NCI-H510A (cell line): ENCODE measurements at places on chromosomes 3 and 15.

DNA sequence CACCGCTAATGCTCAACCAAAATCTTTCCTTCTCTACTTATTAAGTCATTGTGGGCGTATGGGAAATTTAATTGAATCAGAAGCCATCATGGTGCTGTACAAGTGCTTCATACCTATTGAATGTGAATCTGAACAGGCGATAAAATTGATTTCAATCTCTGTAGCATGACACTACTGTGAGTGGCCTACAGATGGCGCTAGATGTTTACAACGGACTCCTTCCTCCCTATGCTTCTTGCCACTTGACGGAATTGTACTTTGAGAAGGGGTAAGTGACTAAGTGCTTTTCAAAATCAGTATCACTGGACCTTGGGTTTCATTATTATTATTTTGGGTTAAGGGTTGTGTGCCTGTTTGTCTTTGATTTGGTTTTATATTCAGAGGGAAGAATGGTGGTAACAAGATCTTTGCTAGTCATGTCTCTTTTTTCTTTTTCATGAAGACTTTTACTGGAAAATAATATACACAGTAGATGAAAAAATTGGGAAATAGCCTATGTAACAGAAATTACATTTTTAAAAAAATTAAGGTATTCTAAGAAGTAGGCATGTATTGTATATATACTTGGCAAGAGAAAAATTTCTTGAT, 35.4 kb downstream of the ACP3 start:
- DNase-seq: no peak

DNA sequence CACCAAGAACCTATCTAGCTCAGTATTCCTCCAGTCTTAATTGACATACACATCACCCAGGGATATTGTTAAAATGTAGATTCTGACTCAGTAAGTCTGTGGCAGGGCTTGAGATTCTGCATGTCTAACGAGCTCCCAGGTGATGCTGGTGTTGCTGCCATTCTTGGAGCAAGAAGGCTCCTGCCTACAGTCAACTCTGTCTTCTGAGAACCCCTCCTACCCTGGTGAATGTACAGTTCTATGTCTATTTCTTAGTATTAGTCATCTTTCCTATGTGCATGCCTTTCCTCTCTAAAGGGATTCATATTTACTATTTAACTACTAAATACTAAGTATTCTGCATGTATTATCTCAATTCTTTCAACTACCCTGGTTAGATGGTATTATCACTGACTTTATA, 268.7 kb downstream of the EDEM1 start:
- DNase-seq: no peak

- no peak for DNase-seq
Measured at GRCh38 chr15:67240235-67241131, 14.0 kb downstream of the AAGAB start.

GRCh38 chr3:31285833-31286486, 246.8 kb upstream of the STT3B start:
- no peak for DNase-seq

DNA sequence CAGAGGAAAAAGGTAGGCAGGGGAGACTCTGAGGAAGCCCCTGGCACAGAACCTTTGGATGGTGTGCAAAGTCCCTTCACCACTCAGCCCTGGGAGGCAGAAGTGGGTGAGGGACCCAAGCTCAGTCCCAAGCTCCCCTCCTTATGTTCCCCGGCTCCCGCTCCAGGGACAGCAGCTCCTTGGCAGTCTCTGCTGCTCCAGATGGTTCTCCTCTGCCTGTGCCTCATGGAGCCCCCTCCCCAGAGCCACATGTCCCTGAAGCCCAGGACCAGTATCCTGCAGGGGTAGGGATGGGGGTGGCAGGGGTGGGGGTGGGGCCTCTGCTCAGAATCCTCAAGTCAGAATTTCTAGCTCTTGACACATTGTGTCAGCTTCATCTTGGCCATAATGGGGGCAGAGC, 8.0 kb upstream of the CAMKV start:
- DNase-seq: no peak

- no peak for DNase-seq
Measured at GRCh38 chr3:151347432-151347831, 18.1 kb upstream of the P2RY13 start.

GRCh38 chr15:70258369-70259027, 160.8 kb upstream of the TLE3 start:
- no peak for DNase-seq

DNA sequence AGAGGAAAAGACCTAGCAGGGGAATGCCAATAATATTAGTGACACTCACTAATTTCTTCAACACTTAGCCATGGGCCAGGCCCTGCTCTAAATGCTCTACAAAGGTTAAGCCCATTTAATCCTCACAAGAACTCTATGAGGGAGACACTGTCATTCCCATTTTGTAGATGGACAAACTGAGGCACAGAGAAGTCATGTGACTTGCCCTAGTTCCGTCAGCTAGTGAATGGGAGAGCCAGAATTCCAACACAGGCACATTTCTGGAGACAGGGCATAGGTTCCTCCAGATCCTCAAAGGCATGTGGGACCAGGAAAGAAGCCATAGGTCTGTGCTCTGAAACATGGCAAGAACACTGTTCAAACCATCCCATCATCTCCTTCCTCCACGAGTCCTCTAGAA, 31.5 kb downstream of the LOXL1 start:
- DNase-seq: no peak

DNA sequence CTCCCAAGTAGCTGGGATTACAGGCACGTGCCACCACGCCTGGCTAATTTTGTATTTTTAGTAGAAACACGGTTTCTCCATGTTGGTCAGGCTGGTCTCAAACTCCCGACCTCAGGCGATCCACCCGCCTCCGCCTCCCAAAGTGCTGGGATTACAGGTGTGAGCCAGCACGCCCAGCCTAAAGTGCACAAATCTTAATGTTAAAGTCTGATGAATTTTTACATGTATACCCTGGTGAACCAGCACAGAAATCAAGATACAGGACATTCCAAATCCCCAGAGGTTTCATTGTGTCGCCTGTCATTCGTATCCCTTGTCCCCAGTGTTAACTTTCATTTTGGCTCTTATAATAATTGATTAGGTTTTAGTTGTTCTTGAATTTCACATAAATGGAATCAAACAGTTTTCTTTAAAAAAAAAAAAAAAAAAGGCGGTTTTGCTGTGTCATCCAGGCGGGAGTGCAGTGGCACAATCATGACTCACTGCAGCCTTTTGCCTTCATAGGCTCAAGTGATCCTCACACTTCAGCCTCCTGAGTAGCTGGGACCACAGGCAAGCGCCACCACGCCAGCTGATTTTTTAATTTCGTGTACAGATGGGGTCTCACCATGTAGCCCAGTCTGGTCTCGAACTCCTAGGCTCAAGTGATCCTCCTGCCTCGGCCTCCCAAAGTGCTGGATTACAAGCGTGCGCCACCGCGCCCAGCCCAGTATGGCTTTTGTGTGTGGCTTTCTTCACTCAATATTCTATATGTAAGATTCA, 1.5 kb upstream of the TM4SF19 start:
- DNase-seq: no peak

DNA sequence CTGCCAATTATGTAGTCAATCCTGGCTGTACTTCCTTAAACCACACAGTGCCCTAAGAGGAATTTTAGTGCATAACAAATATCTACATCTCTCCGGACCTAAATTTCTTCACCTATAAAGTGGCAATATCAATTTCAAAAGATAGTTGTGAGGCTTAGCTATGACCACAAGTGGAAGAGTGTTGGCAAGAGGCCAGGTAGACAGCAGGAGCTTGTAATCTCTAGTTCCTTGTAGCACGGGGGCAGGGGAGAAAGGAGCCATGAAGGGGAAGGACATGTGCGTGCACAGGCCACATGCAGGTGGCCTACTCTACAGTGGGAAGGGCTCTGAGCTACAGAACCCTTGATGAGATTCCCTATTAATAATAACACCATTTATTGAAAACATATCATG, 269.7 kb downstream of the ABHD5 start:
- peak; percentile 32 for DNase-seq

DNA sequence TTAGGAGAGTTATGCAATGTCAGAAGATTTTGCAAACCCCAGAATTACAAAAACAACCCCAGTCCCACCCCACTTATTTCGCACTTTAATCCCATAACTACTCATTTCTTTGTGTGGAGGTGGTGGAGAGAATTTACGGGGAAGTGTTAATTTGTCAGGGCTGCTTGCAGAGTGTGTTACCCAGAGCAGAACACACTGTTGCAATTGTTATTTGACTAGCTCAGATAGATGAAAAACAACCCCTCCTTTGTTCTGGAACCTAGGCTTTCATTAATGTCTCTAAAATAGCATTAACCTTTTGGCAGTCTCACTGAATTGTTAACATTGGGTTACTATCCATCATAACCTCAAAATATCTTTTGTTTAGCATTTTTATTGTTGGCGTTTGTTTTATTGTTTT, 55.8 kb upstream of the MINAR1 start:
- DNase-seq: no peak

DNA sequence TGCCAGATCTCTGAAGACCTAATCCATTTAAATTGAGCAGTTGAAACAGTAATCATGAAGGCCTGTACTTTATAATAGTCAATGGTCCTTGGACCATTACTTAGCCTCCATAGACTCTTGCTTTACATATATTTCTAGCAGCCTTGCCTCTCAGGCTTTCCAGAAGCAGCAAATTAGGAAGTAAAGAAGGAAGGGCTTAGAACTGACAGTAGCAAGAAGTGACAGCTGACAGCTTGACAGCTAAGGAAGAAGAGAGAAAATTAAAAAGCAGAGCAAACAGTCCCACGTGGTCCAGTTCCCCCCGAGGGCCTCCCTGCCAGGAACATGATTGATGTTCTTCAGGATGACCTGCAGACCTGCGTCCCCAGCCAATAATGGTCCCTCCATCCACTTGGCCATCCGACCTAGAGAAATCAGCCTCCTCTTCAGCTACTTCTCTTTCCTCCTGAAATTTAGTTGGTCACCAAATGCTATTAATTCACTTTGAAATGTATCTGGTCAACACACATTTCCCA, 15.0 kb upstream of the PSMD6 start:
- no peak for DNase-seq

- no peak for DNase-seq
Measured at GRCh38 chr3:161443921-161444693, 52.5 kb upstream of the OTOL1 start.

DNA sequence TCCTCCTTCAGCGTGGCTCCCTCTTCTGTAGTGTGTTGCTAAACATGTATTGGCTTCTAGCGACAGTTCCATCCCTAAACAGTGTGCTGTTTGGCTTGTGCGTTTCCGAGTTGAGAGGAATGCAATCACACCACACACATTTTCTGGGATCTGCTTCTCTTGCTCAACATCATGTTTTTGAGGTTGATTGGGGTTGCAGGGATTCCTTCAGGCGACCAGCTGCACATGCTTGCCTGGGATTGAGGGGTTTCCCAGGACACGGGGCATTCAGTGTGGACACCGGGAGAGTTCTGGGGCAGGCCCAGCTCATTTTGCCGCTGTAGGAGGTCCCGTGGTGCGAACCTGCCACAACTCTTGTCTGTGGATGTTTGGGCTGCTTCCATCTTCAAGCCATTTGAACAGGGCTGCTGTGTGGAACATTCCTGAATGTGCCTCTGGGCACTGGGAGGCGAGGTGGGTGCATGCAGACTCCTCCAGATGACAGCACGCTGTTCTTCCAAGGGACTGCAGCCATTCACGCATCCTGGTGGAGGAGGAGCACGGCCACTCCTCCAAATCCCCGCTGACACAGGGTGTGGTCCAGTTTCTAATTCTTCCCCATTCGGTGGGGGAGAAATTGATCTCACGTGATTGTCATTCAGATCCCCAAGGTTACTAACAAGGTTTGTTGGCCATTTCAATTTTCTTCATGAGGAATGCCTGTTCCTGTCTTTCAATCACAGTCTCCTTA, 82.8 kb downstream of the PLXNA1 start:
- no peak for DNase-seq

DNA sequence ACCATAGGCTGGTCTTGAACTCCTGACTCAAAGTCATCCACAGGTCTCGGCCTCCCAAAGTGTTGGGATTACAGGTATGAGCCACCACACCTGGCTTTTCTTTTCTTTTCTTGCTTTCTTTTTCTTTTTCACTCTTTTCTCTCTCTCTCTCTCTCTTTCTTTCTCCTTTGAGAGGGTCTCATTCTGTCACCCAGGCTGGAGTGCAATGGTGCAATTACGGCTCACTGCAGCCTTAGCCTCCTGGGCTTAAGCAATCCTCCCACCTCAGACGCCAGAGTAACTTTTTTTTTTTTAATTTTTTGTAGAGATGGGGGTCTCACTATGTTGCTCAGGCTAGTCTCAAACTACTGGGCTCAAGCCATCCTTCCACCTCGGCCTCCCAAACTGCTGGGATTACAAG, 133.1 kb upstream of the UBE2E1 start:
- no peak for DNase-seq

- DNase-seq: no peak
Measured at GRCh38 chr15:34941185-34941698, 28.3 kb downstream of the AQR start.

GRCh38 chr15:69887553-69887952, 210.2 kb downstream of the TLE3 start:
- no peak for DNase-seq

DNA sequence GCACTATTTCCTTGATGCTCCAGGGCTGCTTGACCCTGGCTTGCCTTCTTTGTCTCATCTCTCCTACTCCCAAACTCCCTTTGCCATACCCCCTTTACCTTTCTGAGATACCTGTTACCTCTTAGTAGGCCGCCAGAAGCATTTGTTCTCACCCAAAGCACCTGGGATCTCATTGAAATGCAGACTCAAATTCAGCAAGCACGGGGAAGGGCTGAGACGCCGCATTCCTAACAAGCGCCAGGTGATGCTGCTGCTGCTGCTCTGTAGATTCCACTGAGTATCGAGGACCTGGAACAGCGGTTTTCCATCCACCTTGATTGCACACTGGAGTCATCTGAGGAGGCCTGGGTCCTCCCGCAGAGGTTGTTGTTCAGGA, 91.8 kb downstream of the TMEM266 start:
- DNase-seq: no peak

- DNase-seq: no peak
Measured at GRCh38 chr3:168570404-168571155, 474.9 kb upstream of the GOLIM4 start.

- DNase-seq: no peak
Measured at GRCh38 chr3:46261926-46262594, 19.8 kb downstream of the CCR3 start.

- DNase-seq: no peak
Measured at GRCh38 chr3:154061001-154061370, 60.2 kb upstream of the ARHGEF26 start.

DNA sequence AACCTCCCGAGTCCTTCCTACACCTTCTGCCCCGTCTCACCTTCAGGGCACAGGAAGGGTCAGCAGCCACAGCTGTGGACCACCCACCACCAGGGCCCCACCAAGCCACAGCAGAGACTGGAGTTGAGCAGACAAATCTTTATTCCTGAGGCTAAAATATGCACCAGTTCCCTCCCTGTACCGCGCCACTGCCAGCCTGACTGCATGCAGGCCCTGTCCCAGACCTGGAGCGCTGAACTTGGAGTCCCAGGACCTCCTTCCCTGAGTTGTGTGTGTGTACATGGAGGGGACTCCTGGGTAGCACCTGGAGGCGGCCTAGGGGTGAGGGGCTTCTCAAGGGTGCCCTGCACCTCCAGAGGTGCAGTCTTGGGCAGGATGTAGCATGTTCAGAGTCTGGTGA, 4.0 kb upstream of the TMEM89 start:
- no peak for DNase-seq

- DNase-seq: no peak
Measured at GRCh38 chr15:47824147-47824546, 106.8 kb downstream of the SEMA6D start.

- no peak for DNase-seq
Measured at GRCh38 chr3:123788710-123789109, 95.4 kb downstream of the MYLK start.
